ENCODE measurements at places on chromosomes 5 and 9. TPM values are rescaled to one million over a fixed set of nuclear protein-coding genes. Genes with fewer than 3 reads are reported as not detected.

The GZMA gene
- not detected for total RNA-seq

The FNBP1 gene
- total RNA-seq, result 12.1 TPM

- DNase-seq, result peak; percentile 21
Measured at GRCh38 chr5:16681876-16682275, 65.1 kb upstream of the RETREG1 start.

DNA sequence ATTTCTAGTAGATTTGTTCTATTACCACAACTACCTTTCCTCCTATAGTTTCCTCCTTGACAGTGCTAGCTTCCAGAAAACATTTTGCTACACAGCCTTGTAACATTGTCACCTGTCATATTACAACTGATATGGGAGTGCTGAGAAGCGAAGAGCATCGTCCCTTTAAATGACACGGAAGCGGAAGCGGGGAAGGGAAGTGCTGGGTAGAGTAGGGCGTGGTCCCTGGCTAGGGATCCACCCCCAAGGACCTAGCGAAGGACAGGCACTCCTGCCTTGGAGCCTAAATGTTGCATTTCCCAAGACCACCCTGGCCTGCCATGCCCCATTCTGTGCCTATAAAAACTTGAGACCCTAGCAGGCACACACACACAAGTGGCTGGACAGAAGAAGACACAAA, 57.4 kb upstream of the RANBP6 start:
- no peak for DNase-seq

The HMMR gene
- total RNA-seq, result 7.1 TPM

DNA sequence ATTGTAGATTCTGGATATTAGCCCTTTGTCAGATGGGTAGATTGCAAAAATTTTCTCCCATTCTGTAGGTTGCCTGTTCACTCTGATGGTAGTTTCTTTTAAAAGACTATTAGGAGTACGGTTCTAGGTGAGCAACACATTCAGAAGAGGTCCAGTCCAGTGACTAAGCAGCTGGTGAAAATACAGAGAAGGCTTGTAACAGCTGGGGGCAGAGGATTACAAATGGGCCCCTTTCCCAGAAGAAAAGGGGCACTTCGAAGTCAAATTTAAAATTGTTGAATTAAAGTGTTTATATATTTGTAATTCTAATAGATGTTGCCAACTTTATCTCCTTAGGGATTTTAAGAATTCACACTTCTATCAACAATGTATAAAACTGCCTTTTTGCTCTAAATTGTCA, 720.5 kb downstream of the TLE4 start:
- DNase-seq, result no peak

The P4HA2 gene
- total RNA-seq, result 77.5 TPM

GRCh38 chr5:154078272-154078671, 39.5 kb downstream of the MFAP3 start:
- DNase-seq, result no peak

- DNase-seq, result no peak
Measured at GRCh38 chr9:112176524-112176923, 1.4 kb upstream of the SUSD1 start.

DNA sequence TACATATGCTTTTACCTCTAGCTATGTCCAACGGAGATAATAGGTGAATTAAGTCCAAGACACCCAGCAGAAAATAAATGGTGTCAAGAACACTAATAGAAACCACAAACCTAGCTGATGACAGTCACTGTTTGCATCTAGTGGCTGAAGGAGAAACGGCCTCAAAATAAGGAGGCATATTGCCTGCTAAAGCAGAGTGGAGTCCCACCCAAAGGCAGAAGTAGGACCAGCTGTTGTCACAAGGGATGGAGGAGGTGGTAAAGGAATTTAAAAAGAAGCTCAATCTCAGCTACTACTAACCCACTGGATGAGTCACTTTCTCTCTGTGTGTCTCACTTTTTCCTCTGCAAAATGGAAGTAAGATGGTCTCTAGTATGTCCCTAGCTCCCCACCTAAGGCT, 224.3 kb downstream of the GRIA1 start:
- DNase-seq, result no peak

GRCh38 chr5:99272576-99272975, 343.8 kb upstream of the CHD1 start:
- no peak for DNase-seq

DNA sequence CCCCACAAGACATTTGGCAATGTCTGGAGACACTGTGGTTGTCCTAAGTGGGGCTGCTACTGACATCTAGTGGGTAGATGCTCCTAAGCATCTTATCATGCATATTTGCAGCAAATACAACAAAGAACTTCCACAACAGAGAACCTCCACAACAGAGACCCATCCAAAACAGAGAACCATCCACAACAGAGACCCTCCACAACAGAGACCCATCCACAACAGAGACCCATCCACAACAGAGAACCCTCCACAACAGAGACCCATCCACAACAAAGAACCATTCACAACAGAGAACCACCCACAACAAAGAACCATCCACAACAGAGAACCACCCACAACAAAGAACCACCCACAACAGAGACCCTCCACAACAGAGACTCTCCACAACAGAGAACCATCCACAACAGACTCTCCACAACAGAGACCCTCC, 32.8 kb downstream of the ARPC5L start:
- no peak for DNase-seq

The ABLIM3 gene
- total RNA-seq, result 35.2 TPM

GRCh38 chr9:14869671-14870070, 40.6 kb downstream of the FREM1 start:
- DNase-seq, result no peak

DNA sequence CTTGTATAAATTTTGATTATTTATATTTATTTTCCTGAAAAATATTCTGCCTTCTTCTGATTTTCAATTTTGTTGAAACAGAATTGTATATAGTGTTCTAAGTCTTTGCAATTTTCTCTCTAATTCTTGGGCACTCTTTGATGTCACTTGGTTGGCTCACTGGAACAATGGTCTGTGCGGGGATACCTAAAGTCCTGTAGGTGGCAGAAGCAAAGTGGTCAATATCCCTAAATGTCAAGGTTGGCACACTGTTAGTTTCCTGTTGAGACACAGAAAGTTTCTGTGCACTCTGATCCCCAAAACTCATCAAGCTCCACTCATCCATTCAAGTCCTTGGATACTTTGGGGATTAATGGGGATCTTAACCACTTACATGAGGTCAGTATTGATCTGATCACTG, 480.8 kb upstream of the CCNG1 start:
- DNase-seq, result no peak

The IRX1 gene
- total RNA-seq, result 6.5 TPM

The SPINK13 gene
- not detected for total RNA-seq

The SLC36A3 gene
- not detected for total RNA-seq

The PTBP3 gene
- total RNA-seq, result 79.8 TPM

- no peak for DNase-seq
Measured at GRCh38 chr9:82010711-82011110, 22.1 kb downstream of the SPATA31D1 start.

DNA sequence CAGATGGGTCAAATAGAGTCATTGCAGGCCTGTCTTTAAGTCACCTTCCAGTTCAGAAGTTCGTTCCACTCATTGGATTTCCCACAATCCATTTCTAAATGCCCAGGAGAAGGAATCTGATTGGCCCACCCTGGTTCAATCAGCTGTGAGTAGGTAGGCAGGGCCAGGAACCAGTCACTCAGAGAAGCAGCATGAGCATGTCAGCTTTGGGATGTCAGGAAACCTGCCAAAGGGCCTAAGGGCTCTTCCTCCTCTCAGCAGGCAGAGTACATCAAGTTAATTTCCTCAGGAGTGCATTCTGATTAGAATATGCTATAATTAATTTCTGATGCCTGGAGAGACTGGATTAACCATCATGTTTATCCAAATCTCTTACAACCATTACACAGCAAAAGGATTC, 412.9 kb upstream of the CCNH start:
- no peak for DNase-seq

The CMYA5 gene
- 2.9 TPM for total RNA-seq

GRCh38 chr5:67677422-67677970, 480.9 kb upstream of the CD180 start:
- DNase-seq, result no peak

- no peak for DNase-seq
Measured at GRCh38 chr9:21778304-21778703, 24.1 kb upstream of the MTAP start.
